NCI-H1930 (cell line): ENCODE measurements at places on chromosomes 2 and 18.

GRCh38 chr2:24881158-24881557 lies 38.9 kb downstream of the ADCY3 start:
- no peak for DNase-seq

GRCh38 chr18:6605115-6605869 lies 124.2 kb upstream of the ARHGAP28 start:
- DNase-seq = no peak

GRCh38 chr2:86072271-86072858 lies 33.3 kb downstream of the POLR1A start:
- DNase-seq = no peak

DNA sequence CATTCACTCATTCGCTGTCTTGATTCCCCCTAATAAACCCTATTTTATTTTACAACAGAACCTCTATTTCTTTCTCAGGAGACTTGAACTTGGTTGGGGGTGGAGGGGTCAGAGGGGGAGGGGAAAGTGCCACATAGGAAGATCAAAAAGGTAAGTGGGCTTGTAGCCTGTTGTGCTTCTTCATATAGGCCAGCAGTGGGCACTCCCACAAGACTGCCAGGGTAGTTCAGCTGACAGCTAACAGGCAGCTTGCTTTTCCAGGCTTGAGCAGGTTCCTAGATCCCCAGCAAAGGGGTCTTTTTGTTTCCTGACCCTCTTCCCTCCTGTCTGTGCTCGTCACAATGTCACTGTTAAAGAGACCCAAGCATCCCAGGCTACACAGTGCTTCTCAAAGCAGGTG lies 829 bp upstream of the KIAA2012 start:
- DNase-seq = no peak

DNA sequence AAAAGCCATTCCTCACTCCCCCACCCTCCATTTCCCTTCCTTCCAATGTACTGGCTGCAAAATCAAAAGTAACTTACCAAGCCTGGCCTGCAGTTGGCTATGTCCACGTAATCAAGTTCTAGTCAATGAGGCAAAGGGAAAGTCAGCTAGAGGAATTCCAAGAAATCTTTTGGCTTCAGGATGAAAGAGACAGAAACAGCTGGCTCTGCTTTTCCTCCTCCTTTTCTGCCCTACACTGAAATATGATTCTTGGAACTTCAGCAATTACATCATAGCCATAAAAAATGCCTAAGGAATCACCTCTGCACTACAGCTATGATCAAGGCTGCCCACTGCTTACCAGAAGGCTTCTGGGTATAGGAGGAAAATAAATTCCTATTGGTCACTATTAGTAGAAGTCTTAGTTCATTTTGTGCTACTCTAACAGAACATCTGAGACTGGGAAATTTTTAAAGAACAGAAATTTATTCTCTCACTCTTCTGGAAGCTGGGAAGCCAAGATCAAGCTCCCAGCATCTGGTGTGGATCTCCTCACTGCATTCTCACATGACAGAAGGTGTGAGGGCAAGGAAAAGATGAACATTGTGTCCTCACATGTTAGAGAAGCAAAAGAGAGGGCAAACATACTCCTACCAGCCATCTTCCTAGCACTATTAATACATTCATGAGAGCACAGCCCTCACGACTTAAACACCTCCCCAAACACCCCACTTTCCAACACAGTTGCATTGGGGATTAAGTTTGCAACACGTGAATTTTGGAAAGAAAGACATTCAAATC lies 219.9 kb downstream of the TMX3 start:
- DNase-seq = no peak

DNA sequence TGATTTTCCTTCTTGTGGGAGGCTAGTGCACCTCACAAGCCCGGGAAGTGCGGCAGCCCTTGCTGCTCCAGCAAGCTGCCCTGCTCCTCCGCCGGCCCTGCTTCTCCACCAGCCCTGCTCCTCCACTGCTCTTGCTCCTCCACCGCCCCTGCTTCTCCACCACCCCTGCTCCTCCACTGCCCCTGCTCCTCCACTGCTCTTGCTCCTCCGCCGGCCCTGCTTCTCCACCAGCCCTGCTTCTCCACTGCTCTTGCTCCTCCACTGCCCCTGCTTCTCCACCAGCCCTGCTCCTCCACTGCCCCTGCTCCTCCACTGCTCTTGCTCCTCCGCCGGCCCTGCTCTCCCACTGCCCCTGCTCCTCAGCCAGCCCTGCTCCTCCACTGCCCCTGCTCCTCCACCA lies 95.6 kb downstream of the NDUFA10 start:
- no peak for DNase-seq

- DNase-seq = no peak
Measured at GRCh38 chr2:126638746-126639145, 17.2 kb upstream of the GYPC start.

- DNase-seq = no peak
Measured at GRCh38 chr2:23645230-23645808, 260.3 kb downstream of the KLHL29 start.

DNA sequence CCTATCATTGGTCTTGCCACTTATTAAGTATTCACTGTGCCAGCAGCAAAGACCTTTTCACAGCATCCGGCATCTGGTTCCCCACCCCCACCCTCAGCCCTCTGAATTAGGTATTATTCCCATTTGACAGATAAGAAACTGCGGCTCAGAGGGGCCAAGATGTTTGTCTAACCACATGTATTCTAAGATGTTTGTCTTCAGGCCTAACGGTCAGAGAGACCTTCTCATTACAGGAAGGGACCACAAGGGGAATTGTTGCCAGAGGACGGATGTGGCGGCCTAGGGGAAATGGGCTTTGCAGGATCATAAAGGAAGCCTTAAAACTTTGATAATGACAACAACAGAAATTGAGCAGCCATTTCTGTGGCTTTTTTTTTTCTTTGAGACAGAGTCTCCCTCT lies 16.6 kb downstream of the NPPC start:
- DNase-seq = no peak

GRCh38 chr2:15892151-15892880 lies 48.0 kb upstream of the MYCN start:
- DNase-seq = no peak

DNA sequence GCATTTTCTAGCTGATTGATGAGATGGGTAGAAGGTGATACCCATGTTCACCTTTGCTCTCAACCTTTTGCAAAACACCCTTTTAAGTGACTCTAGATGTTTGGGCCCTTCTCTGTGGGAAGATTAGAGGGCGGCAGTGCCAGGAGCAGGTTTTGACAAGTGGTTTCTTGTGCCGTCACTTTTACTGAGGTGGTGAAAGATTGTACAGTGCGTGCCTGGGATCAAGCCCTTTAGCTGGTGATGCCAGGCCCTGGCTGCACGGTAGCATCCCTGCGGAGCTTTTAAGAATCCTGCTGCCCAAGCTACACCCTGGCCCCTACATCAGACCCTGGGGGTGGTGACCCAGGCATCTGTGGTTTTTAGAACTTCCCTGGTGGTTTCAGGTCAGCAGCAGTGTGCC lies 29.1 kb downstream of the MTCL1 start:
- DNase-seq = no peak

- no peak for DNase-seq
Measured at GRCh38 chr2:12453731-12454130, 263.0 kb upstream of the TRIB2 start.

DNA sequence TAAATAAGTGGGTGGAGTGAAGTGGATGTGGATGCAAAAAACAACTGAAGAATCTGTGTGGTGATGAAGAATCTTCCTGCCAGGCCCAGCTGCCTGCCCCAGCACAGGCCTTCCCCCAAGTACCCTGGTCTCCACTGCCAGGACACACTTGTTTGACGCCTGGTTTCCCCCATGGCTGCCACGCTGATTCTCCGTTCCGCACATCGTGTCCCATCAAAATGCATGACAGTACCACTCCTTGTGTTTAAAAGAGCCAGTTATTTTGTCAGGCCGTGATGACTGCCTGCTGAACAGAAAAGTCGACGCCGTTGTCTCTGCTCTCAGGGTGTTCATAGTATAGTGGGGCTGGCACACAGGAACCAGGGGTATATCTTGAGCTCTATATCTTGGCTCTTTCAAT lies 50.3 kb upstream of the KYNU start:
- no peak for DNase-seq

- no peak for DNase-seq
Measured at GRCh38 chr2:169637620-169638019, 53.5 kb downstream of the PPIG start.

GRCh38 chr2:55862246-55862645 lies 61.3 kb downstream of the EFEMP1 start:
- no peak for DNase-seq

DNA sequence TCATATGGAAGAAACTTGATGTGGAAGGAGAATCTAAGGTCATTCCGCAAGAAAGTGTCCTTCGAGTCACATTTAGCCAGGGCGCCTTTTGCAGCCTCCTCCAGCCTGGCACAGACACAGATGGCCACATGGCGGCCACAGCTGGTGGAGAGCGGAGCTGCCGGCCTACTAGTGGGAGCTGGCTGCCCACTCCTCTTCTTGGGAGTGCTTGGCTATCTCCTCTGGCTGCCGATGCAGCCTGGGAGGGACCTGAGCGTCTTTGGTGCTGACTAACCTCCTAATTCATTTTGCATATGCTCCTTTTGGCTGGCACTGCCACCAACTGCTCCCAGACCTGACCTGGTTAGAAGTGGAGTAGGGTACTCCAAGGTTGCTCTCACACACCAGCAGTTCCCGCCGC lies 199.3 kb upstream of the MYT1L start:
- DNase-seq = no peak

GRCh38 chr18:50848991-50849390 lies 29.2 kb upstream of the MRO start:
- DNase-seq = no peak

DNA sequence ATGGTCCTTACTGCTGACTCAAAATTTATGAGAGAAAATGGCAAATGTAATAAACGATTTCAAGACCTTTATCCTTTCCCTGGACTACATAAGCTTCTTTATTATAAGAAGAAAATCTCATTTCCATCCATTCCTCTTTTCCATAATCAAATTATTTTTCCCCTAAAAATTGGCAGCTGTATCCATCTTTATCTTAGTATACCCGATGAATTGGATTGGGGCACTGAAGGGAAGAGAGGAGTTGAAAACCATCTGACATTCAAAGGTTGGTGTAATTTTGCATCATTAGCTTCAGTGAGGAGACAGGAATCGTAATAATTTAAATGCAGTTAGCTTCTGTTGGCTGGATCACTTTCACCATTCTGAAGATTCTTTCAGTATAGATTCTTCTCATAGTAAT lies 574.1 kb downstream of the XIRP2 start:
- DNase-seq = no peak

DNA sequence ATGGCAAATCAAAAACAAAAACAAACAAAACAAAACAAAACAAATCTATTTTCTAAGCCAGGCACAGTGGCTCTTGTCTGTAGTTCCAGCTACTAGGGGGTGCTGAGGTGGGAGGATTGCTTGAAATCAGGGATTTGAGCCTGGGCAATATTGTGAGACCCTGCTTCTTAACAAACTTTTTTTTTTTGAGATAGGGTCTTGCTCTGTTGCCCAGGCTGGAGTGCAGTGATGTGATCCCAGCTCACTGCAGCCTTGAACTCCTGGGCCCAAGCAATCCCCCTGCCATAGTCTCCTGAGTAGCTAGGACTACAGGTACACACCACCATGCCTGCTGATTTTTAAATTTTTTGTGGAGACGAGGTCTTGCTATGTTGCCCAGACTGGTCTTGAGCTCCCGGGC lies 6.2 kb downstream of the HPCAL1 start:
- no peak for DNase-seq

DNA sequence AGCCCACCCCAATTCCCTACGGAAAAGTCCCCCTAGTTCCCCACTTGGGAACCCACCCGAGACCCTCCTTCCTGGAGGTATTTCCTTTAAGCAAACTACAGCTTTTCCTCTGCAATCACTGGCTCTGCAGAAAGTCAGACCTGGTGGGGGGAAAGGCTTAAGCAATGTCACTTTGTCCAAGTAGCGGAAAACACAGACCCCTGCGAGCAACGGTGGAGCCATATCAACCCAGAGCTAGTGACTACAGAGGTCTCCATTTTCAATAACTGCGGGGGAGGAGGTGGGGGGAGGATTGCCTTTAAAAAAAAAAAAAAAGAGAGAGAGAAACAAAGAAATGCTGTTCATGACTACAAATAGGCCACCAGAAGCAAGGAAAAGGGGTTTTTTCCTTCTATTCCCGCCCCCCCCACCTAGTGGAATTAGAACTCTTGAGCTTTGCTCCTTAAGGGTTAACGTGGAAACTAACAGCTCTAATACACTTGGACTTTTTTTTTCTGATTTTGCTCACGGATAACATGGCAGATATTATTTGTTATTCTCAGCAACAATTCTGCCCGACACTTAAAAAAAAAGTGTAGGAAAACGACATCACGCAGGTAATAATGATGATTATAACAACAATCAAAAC lies 1.1 kb upstream of the FRZB start:
- DNase-seq = no peak

GRCh38 chr2:122145856-122146255 lies 390.4 kb downstream of the TSN start:
- no peak for DNase-seq

GRCh38 chr18:11324510-11324909 lies 175.1 kb upstream of the PIEZO2 start:
- DNase-seq = no peak

DNA sequence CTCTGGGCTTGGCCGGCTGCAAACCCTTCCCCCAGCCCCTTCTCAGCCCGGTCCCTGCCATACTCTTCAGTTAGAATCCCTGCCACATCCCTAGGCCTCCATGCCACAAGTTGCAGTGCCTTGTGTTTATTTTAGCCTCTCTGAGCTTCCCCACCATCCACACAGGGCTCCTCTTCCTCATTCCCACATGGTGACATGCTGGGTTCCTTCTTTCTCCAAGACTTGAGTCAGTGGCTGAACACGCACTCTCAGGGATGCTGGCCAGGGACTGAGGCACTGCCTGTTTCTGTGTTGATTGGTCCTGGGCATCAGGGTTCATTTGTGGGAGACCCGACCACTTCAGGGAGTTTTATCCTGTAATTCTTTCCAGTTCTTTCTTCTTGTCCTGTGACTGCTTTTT lies 56.3 kb downstream of the KCNS3 start:
- no peak for DNase-seq

GRCh38 chr2:109615637-109616144 lies 1.5 kb downstream of the SOWAHC start:
- no peak for DNase-seq

GRCh38 chr2:217054791-217055190 lies 194.9 kb upstream of the TNP1 start:
- no peak for DNase-seq

DNA sequence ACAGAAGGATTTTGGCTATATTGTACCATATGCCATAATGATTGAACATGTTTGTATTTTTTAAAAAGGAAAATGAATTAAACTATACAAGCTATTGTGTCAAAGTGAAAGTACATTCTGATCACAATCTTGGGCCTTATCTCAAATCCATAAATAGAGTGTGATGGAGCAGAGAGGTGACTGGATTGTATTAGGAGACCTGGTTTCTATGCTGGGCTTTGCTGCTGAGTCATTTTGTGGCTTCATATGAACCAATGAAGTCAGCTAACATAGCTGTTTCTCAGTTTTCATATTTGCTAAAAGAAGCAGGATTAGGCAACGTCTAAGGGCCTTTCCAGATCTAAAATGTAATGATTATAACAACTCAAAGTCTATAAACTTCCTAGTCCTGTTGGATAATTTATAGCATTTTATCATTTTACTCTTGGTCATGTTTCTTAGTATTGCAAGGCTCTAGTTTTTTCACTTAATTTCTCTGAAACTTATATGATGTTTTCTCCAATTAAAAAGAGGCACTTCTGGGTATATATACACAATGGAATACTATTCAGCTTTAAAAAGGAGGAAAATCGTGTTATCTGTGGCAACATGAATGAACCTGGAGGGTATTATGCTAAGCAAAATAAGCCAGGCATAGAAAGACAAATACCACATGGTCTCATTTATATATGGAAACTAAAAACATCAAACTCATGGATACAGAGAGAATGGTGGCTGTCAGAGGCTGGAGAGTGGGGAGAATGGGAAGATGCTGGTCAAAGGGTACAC lies 112.3 kb downstream of the MEP1B start:
- no peak for DNase-seq
